ENCODE measurements at places on chromosomes 7 and 10. TPM values are rescaled to one million over a fixed set of nuclear protein-coding genes. Genes with fewer than 3 reads are reported as not detected.

DNA sequence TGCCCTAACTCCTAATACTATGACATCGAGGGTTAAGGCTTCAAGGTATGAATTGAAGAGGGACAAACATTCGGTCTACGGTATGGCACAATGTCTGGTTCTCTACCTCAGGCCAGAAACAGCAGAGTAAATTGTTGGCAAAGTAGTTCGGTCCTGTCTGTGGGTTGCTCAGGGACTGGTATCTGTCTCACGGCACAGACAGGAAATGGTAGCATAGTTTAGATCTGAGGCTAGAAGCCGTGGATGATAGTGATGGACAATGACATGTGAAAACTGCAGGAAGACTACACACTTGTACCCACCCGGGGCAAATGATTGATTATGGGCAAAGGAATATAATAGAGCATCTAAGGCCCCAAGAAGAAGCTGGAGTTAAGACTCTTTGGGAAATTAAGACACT lies 106.2 kb downstream of the TWIST1 start:
- no peak overlapping the region for H3K4me3 ChIP-seq
- no peaks in the 10 kb centered on the region for H3K27me3 ChIP-seq
- DNase-seq: no peak
- no peaks in the 10 kb centered on the region for H3K4me1 ChIP-seq

- no peaks in the 10 kb centered on the region for H3K4me1 ChIP-seq
- DNase-seq: no peak
- no peaks in the 10 kb centered on the region for H3K27me3 ChIP-seq
- no peak overlapping the region for H3K4me3 ChIP-seq
- no peaks in the 10 kb centered on the region for H3K36me3 ChIP-seq
These were observed 11.3 kb upstream of the STMP1 start for GRCh38 chr7:135650831-135651573.

EIF5AL1 gene
- total RNA-seq: not detected

PPP1R17 gene
- total RNA-seq: not detected

WAPL gene
- 45.3 TPM for total RNA-seq

AMPH gene
- total RNA-seq: 3.5 TPM

CYP26A1 gene
- not detected for total RNA-seq

- H3K27me3 ChIP-seq: no peaks in the 10 kb centered on the region
- no peak overlapping the region for H3K4me3 ChIP-seq
- no peak overlapping the region for H3K27ac ChIP-seq
- H3K36me3 ChIP-seq: no peaks in the 10 kb centered on the region
These were observed 39.9 kb downstream of the CYTH3 start for GRCh38 chr7:6232534-6232933.

- no peaks in the 10 kb centered on the region for H3K4me1 ChIP-seq
- H3K27ac ChIP-seq: no peak overlapping the region
- no peaks in the 10 kb centered on the region for H3K36me3 ChIP-seq
- H3K27me3 ChIP-seq: no peaks in the 10 kb centered on the region
- DNase-seq: no peak
- no peak overlapping the region for H3K4me3 ChIP-seq
These were observed 20.8 kb upstream of the UCN3 start for GRCh38 chr10:5343979-5344378.

MOGAT3 gene
- total RNA-seq: not detected

OR6B1 gene
- total RNA-seq: not detected

- no peak for DNase-seq
- H3K27ac ChIP-seq: no peak overlapping the region
- no peak overlapping the region for H3K4me3 ChIP-seq
These were observed 251.2 kb downstream of the ARHGAP12 start for GRCh38 chr10:31677195-31678138.

DNA sequence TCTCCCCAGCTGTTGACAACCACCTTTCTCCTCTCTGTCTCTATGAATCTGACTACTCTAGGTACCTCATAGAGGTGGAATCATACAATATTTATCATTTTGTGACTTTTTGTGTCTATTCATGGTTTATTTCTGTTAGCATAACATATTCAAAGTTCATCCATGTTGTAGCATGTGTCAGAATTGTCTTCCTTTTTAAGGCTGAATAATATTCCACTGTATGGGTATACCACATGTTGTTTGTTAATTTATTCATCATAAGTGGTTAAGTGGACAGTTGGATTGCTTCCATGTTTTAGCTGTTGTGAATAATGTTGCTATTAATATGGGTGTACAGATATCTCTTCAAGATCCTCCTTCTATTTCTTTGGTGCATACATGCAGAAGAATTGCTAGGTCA lies 69.9 kb upstream of the COMTD1 start:
- H3K27me3 ChIP-seq: no peaks in the 10 kb centered on the region
- no peaks in the 10 kb centered on the region for H3K36me3 ChIP-seq
- no peak overlapping the region for H3K4me3 ChIP-seq

DNA sequence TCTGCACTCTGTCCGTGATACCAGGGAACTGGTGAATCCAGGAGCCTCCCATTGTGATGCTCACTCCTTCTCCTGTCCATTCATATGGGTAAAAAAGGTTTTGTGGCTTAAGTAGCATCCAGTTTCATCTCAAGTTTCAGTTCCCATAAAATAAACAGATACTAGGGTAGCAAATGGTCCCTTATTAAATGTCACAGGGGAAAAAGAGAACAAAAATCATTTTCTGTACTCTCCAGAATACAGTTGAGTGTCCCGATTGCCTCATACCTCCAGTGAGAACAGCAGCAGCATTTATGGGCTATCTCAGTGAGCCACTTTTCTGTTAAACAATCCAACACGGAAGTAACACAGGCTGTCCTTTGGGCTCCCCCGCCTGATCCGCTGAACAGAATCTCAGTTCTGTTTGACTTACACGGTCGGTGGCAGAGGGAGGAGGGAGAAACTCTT lies 179.6 kb downstream of the CELF2 start:
- H3K36me3 ChIP-seq: peaks cover 48% of the 10 kb centered on the region
- peaks cover 42% of the 10 kb centered on the region for H3K4me1 ChIP-seq
- DNase-seq: peak; percentile 30
- H3K4me3 ChIP-seq: no peak overlapping the region
- peak overlapping the region; percentile 59 for H3K27ac ChIP-seq

DNA sequence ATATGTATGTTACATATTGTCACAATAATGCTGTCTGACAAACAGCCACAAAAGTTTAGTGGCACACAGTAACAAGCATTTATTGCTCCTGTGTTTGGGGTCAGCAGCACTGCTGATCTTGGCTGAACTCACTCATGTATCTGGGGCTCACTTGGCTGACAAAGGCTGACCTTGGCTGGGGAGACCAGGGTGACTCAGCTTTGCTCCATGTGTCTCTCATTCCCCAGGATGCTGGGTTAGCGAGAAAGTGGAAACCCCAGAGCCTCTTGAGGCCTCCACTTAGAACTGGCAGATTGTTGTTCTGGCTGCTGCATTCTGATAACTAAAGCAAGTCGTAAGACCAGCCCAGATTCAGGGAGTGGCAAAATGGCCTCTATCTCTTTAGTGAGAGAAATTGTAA lies 217.3 kb upstream of the HABP2 start:
- no peak for DNase-seq
- no peaks in the 10 kb centered on the region for H3K36me3 ChIP-seq
- H3K27ac ChIP-seq: no peak overlapping the region
- H3K27me3 ChIP-seq: no peaks in the 10 kb centered on the region

NUPR2 gene
- not detected for total RNA-seq

- no peaks in the 10 kb centered on the region for H3K4me1 ChIP-seq
- no peak overlapping the region for H3K27ac ChIP-seq
- H3K36me3 ChIP-seq: no peaks in the 10 kb centered on the region
- H3K4me3 ChIP-seq: no peak overlapping the region
These were observed 11.2 kb upstream of the NRCAM start for GRCh38 chr7:108467391-108467790.

BLNK gene
- total RNA-seq: 0.59 TPM

DNA sequence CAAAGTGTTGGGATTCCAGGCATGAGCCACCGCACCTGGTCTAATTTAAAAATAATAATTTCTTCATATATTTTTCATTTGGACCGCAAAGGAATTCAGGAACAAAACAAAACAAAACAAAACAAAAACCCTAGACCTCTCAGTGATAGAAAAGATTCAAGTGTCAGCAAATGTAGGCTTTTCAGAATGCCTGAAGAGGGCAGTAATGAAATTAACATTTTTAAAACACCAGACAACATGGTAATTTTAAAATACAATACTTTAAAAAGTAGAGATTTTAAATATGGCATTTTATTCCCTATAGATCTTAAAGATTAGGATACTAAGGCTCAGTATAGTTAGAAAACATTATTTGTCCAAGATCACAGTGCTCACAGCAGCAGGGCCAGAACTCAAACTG lies 36.6 kb downstream of the DNMBP start:
- H3K27ac ChIP-seq: no peak overlapping the region
- no peaks in the 10 kb centered on the region for H3K27me3 ChIP-seq
- DNase-seq: no peak
- peaks cover 37% of the 10 kb centered on the region for H3K36me3 ChIP-seq
- H3K4me3 ChIP-seq: no peak overlapping the region
- peaks cover 30% of the 10 kb centered on the region for H3K4me1 ChIP-seq

DNA sequence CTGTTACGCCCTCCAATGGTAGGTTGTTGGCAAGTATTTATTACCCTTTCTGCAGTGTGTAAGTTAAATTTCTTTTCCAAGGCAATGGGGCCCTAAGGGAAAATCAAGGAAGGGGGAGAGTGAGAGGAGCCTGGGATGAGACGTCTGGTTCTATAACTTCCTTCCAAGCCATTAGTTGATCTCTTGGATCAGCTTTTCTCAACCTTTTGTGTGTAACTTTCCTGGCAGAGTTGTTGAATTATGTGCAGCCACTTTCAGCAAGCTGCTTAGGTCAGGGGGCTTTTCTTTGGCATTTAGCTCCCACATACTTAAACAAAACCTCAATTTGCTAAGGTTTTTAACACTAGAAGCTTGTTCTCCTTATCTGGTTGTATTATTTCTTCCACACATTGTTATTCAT lies 127.1 kb downstream of the NXPH1 start:
- H3K27ac ChIP-seq: no peak overlapping the region
- no peaks in the 10 kb centered on the region for H3K36me3 ChIP-seq
- H3K27me3 ChIP-seq: no peaks in the 10 kb centered on the region
- no peak for DNase-seq

DNA sequence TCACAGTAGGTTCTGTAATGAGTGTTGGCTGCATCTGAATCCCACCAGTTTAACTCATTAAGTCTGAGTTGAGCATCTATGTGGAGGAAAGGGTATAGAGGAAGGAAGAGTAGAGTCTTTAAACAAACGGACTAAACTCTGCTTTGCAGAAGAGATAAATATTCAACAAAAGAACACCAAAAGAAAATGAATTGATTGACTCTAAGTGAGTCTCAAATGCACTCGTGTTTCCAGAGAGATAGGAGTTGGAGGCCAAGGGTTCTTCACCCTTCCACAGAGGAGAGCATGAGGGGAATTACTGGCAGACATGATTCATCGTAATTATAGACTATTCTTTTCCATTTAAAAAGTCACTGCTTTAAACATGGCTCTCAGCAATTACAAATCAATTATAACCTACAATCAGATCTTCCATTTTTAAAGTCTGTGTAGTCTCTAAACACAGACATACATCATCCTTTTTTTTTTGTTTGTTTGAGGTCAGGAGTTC lies 56.3 kb downstream of the PLPP4 start:
- H3K4me3 ChIP-seq: no peak overlapping the region
- no peaks in the 10 kb centered on the region for H3K36me3 ChIP-seq

DNA sequence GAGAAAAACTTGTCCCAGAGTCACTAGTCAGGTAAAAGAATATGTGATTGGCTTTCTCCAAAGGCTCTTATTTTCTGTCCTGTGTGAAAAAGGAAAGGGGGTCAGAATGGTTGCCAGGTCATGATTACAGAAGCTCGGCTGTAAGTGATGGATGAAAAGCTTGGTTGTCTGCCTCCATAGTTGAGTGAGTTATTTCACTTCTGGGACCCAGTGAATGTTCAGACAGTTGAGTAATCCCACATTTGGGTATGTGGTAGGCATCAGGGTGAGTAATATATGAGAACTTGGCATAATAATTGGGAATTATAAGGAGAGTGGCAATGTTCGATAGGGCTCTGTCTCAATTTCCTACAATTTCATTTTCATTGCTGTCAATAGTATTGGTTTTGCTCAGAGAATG lies 72.5 kb downstream of the BBS9 start:
- H3K36me3 ChIP-seq: no peaks in the 10 kb centered on the region
- DNase-seq: no peak
- H3K27me3 ChIP-seq: no peaks in the 10 kb centered on the region
- no peak overlapping the region for H3K4me3 ChIP-seq

DNA sequence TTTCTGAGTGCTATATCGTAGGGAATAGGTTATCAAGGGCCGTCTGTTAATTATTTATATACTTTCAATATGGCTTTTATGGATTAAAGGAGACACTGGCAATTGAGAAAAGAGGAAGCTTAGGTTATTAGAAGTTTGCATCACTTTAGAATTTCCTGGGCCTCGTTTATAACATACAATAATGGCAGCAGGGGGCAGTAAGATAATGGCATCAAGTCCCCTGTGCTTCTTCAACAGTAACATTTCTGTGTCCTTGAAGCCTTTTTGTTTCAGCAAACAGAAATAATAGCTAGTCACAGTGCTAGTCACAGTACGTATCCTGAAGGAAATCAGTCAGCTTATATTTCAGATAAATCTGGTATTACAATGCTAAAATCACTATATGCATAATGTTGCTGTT lies 41.9 kb downstream of the SPAM1 start:
- H3K4me1 ChIP-seq: no peaks in the 10 kb centered on the region
- DNase-seq: no peak
- H3K36me3 ChIP-seq: no peaks in the 10 kb centered on the region

DNA sequence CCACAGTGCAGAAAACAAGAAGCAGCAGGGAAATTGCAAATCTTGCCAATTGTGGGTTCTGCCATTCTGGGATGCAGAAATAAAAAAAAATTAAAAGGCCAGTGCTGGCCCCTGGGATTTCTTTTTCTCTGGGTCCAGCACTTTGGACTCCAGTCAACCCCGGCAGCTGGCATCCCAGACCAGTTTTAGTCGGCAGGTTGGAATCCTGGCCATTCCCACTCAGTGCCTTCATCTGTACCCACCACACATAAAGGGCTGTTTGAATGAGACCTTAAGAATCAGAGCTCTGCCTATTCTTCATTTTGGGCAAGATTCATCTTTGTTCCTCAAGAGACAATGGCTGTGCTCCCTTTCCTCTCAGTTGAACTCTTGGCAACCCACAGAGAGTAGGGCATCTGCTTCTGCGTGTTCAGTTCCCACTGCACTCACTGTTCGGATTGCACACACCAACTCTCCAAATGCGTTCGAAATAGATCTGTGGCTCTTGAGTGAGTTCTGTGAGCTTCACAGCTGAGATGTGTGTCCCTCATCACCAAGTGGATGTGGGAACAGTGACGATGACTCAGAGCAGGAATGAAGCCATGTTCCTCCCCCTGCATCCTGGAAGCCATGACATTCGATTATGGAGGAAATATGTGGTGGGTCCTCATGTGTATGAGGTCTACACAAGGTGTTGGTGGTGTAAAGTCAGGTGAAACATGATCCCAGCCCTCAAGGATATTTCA lies 63.0 kb upstream of the EGFR start:
- H3K4me3 ChIP-seq: no peak overlapping the region
- no peaks in the 10 kb centered on the region for H3K27me3 ChIP-seq
- no peaks in the 10 kb centered on the region for H3K36me3 ChIP-seq
- no peak for DNase-seq

Data from tibial nerve (tissue), 4 donors.